ENCODE measurements at places on chromosomes 5 and 9.

- no peak for DNase-seq
These were observed 176.8 kb downstream of the MAT2B start for GRCh38 chr5:163682234-163682633.

GRCh38 chr9:127958728-127959127 is 21.1 kb upstream of the DPM2 start:
- DNase-seq, result no peak

DNA sequence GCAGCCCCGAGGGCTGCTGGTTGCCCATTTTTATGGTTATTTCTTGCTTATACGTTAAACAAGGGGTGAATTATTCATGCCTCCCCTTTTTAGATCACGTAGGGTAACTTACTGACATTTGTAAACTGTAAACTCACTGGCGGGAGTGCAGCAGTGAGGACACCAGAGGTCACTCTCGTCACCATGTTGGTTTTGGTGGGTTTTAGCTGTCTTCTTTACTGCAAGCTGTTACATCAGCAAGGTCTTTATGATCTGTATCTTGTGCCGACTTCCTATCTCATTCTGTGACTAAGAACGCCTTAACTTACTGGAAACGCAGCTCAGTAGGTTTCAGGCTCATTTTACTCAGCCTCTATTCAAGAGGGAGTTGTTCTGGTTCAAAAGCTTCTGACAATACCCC is 155.0 kb upstream of the PRDM9 start:
- no peak for DNase-seq

DNA sequence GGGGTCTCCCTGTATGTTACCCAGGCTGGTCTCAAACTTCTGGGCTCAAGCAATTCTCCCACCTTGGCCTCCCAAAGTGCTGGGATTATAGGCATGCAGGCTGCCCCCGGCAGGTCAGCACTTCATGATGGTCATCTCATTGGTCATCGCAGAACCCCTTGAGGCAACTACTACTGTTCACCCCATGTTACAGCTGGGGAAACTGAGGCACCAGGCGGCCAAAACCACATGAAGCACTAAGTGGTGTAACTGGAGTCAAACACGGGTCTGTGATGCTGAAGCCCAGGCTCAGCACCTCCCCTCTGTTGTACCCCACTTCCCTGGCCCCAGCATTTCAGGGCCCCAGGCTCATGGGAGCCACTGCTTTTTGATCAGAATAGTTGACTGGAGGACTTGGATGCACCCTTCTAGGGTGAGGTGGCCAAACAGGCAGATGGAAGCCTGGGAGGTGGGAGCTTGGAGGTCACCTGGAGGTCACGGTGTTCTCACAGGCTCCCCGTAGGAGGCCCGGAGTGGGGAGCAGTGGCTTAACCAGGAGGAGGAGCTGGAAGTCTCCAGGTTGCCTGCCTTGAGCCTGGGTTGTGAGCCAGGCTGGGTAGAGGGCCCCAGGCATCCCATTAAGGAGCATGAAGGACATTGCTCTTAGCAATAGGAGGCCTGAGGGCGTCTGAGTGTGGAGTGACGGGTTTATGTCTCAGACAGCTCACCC is 57.3 kb upstream of the RPL26L1 start:
- no peak for DNase-seq

GRCh38 chr9:38432922-38433510 is 8.8 kb upstream of the IGFBPL1 start:
- DNase-seq, result peak; percentile 34

DNA sequence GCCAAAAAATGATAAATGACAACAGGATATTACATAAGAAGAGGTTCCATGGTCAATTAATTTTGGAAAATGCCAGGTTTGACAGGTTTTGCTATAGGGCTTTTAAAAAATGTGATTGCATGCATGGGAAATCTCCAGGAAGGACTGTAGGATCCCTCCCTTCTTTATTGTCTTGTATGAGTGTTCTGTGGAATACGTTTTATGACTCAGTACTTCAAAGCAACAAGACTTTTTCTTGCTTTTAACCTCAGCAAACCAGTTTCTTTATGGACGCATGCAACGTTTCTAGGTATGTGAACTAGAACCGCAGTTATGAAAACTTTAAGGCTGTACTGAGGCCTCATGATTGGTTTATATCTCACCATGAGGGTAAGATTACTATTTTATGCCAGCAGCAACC is 76.6 kb upstream of the NTRK2 start:
- DNase-seq, result no peak

- no peak for DNase-seq
These were observed 240.2 kb upstream of the NFIL3 start for GRCh38 chr9:91663858-91664257.

- DNase-seq, result no peak
These were observed 141.4 kb downstream of the LRRC70 start for GRCh38 chr5:62720031-62720441.

DNA sequence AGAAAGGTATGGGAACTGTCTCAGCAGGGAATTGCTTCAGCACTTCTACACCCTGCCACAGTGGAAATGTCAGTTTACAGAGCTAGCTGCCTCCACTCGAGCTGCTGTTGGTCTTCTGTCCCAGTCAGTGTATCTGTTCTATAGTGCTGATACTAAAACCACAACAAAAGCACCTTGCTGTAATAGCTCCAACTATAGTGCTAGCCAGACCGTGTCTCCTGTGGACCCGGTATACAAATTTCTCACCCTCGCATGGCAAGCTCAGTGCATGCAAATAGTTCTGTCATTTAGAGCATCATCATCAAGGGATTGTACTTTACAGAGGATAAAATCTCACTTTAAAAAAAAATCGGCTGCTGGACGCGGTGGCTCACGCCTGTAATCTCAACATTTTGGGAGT is 51.5 kb upstream of the IQGAP2 start:
- no peak for DNase-seq

DNA sequence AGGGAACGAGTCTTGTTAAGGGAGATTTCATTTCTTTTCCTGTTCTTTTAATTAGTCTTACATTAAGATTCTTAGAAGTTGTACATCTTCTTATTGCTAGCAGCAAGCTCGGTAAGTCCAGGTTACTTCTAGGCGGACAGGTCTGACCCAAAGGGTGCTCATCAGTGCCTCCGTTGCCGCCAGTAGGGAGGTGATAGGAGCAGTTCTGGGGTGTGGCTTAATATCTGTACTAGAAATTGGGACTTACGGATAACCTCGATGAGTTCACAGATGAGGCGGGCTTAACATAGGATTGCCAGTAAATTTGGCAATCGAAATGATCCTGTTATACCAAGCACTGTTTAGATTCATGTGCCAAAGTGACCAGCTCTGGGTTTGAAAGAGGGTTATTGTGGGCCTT is 278.8 kb downstream of the FANCC start:
- no peak for DNase-seq

DNA sequence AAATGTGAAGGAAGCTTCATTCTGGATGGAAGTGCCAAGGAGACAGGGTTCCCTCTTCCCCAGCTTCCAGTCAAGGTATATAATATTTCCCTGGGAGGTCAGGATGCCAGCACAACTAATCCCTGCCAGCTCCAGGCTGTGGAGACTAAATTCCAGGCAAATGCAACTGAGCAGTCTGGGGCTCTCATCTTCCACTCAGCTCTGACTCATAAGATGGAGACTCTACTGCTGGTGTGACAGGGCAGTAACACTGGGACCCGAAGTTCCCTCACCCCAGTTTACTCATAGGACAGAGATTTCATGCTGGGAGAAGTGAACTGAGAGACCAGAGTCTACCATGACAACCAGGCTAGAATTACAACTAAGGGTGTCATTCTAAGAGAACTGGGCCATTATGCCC is 235.4 kb downstream of the FSTL4 start:
- no peak for DNase-seq

GRCh38 chr5:95784514-95785302 is 37.8 kb downstream of the GLRX start:
- DNase-seq, result no peak

GRCh38 chr9:76218886-76219445 is 175.3 kb downstream of the RFK start:
- DNase-seq, result no peak

- no peak for DNase-seq
These were observed 83.7 kb downstream of the TARS1 start for GRCh38 chr5:33524476-33524875.

- no peak for DNase-seq
These were observed 170.6 kb upstream of the RFX3 start for GRCh38 chr9:3696368-3696767.

GRCh38 chr9:87179553-87180340 is 232.4 kb upstream of the GAS1 start:
- no peak for DNase-seq

DNA sequence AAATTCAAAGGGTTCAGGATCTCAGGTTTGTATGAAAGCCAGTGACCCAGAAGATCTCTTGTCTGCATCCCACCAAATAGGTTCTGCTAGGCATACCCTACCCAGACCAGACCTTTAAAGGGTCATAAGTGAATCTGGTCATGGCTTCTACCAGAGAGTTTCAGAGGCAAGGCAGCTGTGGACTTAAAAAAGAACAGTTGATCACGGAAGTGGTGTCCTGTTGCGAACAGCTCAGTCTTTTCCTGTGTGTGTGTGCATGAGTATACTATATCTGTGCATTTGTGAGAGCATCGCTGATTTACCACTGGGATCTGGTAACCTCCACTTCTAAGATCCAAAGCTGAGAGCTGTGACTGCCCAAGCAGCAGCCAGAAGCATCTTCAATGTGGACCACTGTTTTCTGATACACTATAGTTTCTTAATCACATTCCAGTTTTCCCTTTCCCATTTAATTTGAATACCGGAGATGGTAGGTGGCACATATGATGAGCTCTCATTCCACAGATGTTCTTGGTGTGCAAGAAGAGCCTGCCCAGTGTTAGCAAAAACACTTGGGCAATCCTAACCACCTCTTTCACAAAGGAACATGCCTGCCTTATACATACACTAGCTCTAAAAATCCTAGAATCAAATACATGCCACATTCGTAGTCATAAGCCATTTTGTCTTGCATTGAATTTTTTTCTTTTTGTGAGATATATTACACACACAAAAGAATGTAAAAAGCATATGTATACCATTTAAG is 36.2 kb upstream of the OR2S2 start:
- no peak for DNase-seq

- no peak for DNase-seq
These were observed 37.0 kb downstream of the DMRTA1 start for GRCh38 chr9:22483528-22484070.

DNA sequence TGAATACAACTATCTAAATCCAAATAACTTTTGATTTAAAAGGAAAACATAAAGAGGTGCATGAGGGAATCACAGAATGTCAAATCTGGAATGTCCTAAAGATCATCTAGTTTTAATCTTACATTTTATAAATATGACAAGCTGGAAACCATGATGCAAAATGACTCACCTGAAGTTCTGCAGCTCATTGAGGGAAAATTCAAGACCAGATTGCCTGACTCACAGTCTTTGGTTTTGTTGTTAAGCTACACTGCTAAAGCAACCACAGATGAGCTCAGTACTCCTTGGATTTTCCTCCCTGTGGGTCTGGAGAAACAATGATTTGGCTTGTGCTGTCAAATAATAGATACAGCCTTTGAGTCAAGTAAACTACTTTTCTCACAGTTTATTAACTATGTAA is 19.1 kb upstream of the EDIL3 start:
- DNase-seq, result no peak

DNA sequence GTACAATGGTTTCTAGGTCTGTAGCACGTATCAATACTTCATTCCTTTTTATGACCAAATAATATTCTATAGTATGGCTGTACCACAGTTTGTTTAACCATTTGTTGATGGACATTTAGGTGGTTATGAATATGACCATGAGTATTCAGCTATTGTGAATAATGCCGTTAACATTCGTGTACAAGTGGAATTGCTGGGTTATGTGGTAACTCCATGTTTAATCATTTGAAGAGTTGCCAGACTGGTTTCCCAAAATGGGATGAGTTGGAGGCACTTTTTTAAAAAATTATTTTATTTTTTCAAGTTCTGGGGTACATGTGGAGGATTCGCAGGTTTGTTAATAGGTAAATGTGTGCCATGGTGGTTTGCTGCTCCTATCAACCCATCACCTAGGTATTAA is 4.6 kb downstream of the SNX2 start:
- DNase-seq, result no peak

GRCh38 chr5:36494841-36495601 is 111.4 kb upstream of the SLC1A3 start:
- DNase-seq, result no peak

- DNase-seq, result peak; percentile 85
These were observed 55.2 kb upstream of the NEK6 start for GRCh38 chr9:124202447-124202971.

DNA sequence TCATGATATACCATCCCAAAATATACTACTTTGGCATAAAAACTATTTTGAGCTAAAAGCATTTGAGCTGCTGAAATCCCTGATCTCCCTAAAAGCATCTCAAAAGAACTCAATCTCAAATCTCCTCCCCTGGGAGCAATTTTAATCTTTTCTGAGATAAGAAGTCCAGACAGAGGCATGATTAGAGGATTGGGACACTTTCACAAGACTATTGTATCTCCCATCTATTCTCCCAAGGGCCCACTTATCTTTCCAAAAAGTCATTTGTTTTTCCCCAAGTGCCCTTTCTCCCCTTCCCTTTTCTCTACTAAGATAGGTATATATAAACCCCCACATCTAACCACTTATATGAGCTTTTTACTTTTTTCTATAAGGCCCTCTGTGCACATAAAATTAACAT is 79.7 kb downstream of the ALDH7A1 start:
- DNase-seq, result no peak

- DNase-seq, result no peak
These were observed 35.8 kb upstream of the FCN2 start for GRCh38 chr9:134844821-134845220.

- no peak for DNase-seq
These were observed 601.5 kb downstream of the ANXA1 start for GRCh38 chr9:73753171-73753570.

GRCh38 chr9:6761306-6761705 is 3.5 kb downstream of the KDM4C start:
- no peak for DNase-seq

DNA sequence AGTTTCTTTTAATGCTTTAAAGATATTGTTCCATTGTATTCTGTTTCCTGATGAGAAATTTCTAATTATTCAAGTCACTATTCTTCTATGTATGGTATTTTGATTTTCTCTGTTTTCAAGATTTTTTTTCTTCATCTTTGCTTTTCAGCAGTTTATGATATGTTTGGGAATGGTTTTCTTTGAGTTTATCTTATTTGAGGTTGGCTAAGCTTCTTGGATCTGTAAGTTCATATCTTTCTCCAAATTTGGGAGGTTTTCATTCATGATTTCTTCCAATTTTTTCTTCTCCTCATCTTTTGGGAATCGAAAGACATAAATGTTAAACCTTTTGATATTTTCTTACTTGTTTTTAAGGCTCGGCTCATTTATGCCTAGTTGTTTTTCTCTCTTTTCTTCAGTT is 184.9 kb downstream of the ZSWIM6 start:
- DNase-seq, result no peak

- DNase-seq, result no peak
These were observed 144.5 kb upstream of the NUDT12 start for GRCh38 chr5:103706939-103707682.

GRCh38 chr9:133916159-133916541 is 76.0 kb downstream of the VAV2 start:
- no peak for DNase-seq
